Tibial artery (tissue), 4 donors: ENCODE measurements at places on chromosomes 1 and 21.

GRCh38 chr1:226798427-226799411, 59.6 kb upstream of the ITPKB start:
- no peak for DNase-seq

DNA sequence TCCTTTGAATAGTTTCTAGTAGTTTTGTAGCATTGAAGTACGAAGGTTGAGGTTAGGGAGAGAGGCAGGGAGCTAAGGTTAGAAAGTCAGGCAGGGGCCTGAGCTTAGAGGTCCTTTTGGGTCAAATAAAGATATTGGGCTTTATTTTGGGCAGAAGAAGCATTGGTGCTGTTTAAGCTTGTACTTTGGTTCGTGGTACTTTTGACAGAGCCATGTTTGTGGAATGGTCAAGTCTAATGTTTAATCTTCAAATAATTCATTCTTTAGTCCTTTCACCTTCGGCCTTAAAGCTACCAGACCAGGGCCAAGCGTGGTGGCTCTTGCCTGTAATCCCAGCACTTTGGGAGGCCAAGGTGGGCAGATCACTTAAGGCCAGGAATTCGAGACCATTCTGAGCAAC, 12.5 kb downstream of the FGGY start:
- no peak for DNase-seq

DNA sequence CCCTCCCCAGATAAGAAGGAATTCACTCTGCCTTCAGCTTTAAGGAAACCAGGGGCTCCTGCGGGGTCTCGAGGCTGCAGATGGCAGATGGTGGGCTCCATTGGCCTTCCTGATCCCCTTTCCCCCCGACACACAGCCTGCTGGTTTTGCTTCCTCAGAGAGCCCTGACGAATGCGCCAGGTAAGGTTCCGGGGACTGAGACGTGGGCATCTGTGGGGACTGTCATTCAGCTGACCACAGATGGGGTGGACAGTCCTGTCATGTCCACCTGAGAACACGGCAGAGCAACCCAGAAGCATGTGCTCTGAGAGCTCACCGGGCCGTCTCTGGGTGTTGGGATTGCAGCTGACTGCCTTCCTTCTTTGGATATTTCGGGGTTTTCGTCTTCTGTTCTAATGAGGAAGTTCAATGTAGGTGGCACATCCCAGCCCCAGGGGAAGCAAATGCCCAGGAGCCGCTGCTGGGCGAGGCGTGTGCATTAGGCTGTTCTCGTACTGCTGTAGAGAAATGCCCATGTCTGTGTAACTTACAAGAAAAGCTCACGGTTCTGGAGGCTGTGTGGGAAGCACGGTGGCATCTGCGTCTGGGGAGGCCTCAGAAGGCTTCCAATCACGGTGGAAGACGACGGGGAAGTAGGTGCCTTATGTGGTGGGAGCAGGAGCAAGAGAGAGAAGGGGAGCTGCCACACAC, 22.6 kb upstream of the TTC34 start:
- DNase-seq, result no peak

DNA sequence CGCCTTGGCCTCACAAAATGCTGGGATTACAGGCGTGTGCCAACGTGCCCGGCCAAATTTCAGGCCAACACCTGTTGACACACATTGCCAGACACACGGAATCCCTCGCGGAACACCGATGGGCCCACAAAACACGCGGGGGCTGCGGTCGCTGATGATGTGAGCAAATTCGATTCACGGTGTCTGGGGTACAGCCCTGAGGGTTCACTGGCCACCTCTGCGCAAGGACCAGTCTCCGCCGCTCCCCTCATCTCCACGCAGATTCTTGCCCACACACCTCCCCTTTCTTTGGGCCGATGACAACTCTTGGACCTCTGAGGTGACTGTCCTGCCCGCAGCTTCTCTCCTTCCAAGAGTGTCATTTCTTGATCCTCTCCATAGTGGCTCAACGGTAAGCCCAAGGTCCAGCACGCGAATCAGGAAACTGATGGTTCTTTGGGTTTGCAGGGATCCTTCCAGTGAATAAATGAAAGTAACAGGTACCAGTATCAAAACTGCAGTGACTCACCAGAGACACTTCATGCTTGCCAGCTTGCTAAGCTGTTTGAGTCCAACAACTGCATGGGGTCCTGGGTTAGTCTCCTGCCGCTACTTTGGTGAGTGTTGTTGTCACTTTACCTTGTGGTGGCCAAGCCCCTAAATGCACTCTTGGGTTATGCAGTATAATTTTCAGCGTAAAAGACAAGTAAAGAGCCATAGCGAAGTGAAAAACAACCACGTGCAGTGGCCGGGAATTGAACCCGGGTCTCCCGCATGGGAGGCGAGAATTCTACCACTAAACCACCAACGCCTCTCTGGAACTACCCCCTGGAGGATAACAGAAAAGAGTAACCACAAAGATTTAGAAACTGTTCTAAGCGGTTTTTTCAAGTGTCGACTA, 11.0 kb upstream of the RNU1-3 start:
- no peak for DNase-seq

GRCh38 chr1:21361506-21361905, 71.2 kb upstream of the ECE1 start:
- DNase-seq, result no peak

- no peak for DNase-seq
Measured at GRCh38 chr21:34834852-34835501, 166.2 kb downstream of the CLIC6 start.

GRCh38 chr1:93399781-93400180, 48.1 kb upstream of the FNBP1L start:
- DNase-seq, result no peak

- peak; percentile 83 for DNase-seq
Measured at GRCh38 chr1:214552174-214552608, 789 bp upstream of the PTPN14 start.

DNA sequence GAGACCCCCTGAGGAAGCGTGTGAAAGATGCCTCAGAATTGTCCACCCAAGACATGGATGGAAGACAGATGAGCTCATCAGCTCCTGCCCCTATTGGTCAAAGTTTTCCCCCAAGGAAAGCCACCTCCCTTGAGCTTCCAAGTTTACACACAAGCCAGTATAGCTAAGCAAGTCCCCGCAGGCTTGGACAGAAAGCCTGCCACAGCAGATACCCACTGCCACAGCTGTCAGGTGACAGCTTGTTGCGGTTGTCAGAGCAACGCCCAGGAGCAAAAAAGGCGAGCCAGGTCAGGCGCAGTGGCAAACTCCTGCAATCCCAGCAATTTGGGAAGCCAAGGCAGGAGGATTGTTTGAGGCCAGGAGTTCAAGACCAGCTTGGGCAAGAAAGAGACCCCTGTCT, 60.9 kb upstream of the IFNAR2 start:
- DNase-seq, result no peak

GRCh38 chr1:151897991-151898431, 11.3 kb downstream of the THEM4 start:
- DNase-seq, result no peak

DNA sequence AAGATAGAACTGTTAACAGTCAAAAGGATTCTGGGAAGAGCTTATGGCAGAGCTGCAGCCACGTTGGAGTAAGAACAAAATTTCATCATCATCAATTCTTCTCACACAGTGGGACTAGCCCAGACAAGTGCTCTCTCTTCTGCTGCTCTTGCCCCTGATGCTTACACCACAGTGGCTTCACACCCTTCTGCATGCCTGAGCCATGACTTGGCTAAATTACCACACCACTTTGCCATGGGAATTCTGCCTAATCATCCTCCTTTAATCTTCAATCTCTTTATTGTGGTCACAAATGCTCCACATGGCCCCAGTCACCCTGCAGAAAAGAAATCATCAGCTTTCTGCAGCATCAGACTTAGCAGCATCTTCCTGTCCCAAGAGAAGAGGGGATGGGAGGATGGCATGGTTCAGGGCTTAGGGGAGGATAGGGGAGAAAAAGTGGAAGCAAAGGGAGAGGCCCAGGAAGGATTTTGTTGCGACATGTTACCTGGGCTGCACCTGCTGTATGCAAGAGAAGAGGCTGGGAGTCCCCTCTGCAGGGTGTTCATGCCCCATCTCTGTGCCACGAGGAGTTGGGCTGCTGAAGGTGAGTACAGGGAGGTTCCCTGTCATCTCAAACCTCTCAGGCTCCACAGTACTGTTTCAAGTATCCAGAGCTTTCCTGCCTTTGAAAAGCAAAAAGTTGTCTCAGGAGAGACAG, 9.0 kb upstream of the RPTN start:
- peak; percentile 26 for DNase-seq

DNA sequence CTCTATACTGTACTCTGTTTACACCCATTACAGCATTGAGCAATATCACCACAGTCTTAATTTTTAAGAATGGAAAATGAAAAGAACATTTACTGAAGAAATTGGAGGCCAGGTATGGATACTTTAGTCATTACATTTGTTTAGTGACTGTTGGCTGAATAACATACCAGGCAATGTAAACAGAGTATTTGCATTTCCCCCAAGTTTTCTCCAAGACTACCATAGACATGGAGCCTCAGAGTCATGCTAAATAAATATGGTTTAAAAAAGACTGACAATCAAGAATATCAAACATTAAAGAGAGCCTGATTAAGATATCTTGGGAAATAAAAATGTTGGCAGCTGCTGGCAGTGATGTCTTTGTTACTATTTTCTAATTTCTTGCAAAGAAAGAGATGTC, 136.9 kb upstream of the ADAMTS5 start:
- no peak for DNase-seq

- DNase-seq, result no peak
Measured at GRCh38 chr1:231460614-231461013, 38.5 kb upstream of the EGLN1 start.

DNA sequence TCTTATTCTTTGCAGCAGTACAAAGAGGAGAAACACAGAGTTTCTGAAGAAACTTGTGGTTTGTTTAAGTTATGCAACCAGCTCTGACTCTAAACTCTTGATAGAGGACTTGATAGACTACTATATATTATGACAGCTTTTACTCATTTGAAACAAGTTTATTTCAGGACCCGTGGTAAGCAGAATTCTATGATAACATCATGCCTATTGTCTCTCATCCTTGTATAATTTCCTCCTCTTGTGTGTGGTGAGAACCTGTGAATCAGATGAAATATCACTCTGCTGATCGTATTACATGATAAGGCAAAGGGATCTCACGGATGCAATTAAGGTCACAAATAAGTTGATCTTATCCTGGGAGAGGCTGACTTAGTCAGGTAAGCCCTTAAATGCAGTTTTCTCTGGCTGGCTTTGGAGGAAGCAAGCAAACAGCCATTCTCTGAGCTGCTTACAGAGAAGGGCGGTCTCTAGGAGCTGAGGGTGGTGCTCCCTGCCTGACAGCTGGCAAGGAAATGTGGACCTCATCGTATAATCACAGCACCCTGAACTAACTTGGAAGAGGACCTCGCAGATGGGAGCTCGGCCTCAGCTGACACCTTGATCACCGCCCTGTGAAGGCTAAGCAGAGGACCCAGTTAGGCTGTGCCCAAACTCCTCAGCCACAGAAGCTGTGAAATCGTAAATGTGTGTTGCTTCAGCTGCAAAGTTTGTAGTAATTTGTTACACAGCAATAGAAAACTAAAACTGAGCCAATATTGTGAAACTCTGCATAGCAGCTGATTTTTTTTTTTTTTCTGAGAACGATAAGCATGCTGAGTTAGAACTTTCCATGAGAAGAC, 151.1 kb upstream of the DPT start:
- DNase-seq, result no peak

GRCh38 chr1:234226113-234226818, 147.0 kb upstream of the COA6 start:
- no peak for DNase-seq

GRCh38 chr1:233654658-233655280, 40.9 kb downstream of the KCNK1 start:
- DNase-seq, result no peak

DNA sequence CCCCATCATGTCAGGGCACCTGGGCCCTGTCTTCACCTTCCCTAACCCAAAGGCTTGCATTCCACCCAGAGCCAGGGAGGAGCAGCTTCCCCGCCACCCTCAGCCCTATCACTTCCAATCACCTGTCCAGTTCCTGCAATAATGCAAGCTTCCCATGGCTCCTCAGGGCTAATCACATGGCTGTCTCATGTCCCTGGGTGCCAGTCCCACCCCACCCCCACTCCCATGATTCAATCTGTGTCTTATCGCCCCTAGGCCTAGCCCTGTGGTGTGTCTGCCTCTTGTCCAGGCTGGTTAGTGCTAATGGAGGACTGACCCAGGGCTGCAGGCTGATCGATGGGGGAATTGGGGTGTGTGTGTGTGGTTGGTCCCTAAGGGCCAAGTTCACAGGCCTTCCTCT, 11.0 kb upstream of the PEAR1 start:
- DNase-seq, result no peak

DNA sequence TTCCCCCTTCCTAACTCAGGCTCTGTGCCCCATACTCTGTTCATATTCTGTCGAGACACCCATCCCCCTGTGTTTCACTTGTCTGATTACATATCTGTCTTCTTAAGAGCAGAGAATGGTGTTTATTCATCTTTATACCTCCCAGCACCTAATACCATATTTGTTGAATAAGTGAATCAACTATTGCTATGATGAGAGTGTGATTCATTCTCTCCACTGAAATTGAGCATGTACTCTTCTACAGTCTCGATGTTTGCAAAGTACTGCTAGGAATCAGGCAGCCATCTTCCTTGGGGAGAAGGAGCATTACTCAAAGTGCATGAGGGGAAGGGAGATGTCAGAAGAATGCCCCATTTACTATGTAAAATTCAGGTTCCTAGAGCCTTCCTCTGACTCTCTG, 27.0 kb downstream of the TBX15 start:
- DNase-seq, result no peak

- no peak for DNase-seq
Measured at GRCh38 chr1:61486783-61487536, 238.0 kb downstream of the TM2D1 start.

DNA sequence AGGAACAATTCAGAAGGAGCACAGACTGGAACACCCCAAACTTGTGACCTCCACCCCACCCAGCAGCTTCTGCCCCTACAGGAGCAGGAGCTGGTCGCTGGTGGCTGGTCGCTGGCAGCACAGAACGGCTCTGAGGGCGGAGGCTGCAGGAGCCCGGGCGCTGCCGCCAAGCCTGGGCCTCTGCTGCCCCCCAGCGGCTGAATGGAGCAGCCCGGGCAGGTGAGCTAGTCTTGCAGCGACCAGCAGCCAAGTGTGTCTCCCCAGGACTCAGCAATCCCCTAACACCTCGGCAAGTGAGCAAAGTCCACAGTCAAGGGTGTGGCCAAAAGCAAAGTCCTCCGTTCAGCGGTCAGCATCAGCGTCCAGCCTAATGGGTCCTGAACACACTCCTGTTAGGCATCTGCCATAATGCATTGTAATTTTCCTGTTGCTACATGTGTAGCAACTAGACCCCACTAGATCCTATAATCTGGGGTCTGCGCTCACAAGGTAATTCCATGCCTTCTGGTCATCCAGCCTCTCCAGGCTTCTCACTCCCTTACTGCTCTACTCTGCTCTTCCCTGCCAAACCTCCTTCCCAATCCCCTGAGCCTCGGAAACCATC, 12.1 kb upstream of the GJB5 start:
- peak; percentile 75 for DNase-seq
